Type B pancreatic cell (in vitro differentiated cells): ENCODE measurements at places on chromosomes 7 and 10. TPM values are rescaled to one million over a fixed set of nuclear protein-coding genes. Genes with fewer than 3 reads are reported as not detected.

DNA sequence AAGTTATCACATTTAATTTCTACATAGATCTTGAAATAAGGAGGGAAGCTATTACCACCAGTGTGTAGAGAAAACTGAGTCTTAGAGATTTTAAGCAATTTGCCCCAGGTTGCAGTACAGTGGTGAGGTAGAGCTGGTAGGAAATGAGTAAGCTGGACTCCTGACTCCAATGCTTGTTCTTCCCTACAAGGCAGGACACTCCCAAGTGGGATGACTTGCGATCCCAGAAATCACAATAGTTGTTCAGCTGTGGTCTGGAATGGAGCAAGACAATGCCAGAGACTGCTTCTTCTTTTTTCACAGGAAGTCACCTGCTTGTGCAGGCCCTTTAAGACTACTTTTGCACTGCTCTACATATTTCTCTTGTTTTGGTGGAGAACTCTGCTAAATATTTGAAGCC, 327.2 kb upstream of the BMPER start:
- H3K36me3 ChIP-seq: peaks cover 6% of the 10 kb centered on the region
- no peak overlapping the region for H3K27ac ChIP-seq
- H3K4me3 ChIP-seq: no peak overlapping the region
- no peaks in the 10 kb centered on the region for H3K27me3 ChIP-seq

- H3K27ac ChIP-seq: no peak overlapping the region
- H3K4me3 ChIP-seq: no peak overlapping the region
These were observed 13.2 kb downstream of the ATE1 start for GRCh38 chr10:121914661-121915060.

GRCh38 chr10:44843484-44843883, 67.7 kb upstream of the TMEM72 start:
- H3K27ac ChIP-seq: no peak overlapping the region

DNA sequence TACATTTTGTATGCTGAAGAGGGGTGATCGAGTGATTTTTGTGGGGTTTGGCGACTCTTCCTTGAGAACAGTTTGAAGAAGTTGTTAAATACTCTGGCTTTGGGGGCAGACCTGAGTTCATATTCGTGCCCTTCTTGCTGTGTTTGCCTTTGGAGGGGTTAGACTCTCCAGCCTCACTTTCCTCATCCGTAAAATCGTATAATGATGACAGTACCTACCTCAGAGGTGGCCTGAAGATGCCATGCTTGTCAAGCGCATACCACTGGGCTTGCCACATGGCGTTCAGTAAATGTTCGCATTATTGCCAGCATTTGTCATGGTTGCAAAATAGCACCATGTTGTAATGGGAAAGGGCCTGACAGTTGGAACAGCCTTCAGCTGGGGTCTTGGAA, 1.3 kb downstream of the STK17A start:
- no peaks in the 10 kb centered on the region for H3K36me3 ChIP-seq
- no peak for DNase-seq
- H3K4me1 ChIP-seq: peaks cover 11% of the 10 kb centered on the region
- peak overlapping the region; percentile 95 for H3K4me3 ChIP-seq
- peak overlapping the region; percentile 97 for H3K27ac ChIP-seq

DNA sequence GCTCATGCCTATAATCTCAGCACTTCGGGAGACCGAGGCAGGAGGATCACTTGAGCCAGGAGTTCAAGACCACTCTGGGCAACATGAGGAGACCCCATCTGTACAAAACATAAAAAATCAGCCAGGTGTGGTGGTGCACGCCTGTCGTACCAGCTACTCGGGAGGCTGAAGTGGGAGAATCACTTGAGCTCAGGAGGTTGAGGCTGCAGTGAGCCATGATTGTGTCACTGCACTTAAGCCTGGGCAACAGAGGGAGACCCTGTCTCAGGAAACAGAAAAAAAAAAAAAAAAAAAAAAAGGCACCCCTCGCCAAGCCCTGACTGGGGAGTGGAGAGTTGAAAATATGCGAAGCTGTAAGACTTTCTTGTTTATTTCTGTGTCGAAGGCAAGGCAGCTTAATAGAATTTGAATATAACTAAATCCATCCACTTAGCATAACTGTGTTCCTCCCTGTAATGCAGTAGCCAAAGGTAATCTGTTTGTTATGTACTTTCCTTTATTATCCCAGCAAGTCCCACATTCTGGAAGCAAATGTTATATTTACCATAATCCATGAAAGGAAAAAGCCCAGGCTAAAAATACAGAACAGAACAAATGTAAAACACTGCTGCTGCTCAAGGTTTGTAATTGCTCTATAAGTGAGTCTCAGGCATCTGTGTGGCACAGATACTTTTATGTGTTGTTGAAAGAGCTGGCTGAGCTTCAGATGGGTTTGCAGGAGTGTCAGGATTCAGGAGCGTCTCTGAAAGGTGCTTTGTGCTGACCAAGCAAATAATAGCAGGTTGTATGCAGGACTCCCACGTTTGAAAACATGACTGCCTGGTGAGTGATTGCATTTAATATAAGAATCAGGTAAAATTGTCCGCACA, 127.2 kb downstream of the CELF2 start:
- no peak for DNase-seq
- H3K27ac ChIP-seq: no peak overlapping the region
- H3K36me3 ChIP-seq: peaks cover 6% of the 10 kb centered on the region
- peaks cover 67% of the 10 kb centered on the region for H3K27me3 ChIP-seq

GRCh38 chr10:11468126-11468742, 143.2 kb downstream of the USP6NL start:
- no peak for DNase-seq
- peaks cover 3% of the 10 kb centered on the region for H3K4me1 ChIP-seq
- H3K27me3 ChIP-seq: no peaks in the 10 kb centered on the region

- DNase-seq: no peak
- H3K4me1 ChIP-seq: peaks cover 6% of the 10 kb centered on the region
- H3K27ac ChIP-seq: no peak overlapping the region
- no peaks in the 10 kb centered on the region for H3K27me3 ChIP-seq
- no peak overlapping the region for H3K4me3 ChIP-seq
These were observed 45.2 kb upstream of the SPOCK2 start for GRCh38 chr10:72133517-72133916.

DNA sequence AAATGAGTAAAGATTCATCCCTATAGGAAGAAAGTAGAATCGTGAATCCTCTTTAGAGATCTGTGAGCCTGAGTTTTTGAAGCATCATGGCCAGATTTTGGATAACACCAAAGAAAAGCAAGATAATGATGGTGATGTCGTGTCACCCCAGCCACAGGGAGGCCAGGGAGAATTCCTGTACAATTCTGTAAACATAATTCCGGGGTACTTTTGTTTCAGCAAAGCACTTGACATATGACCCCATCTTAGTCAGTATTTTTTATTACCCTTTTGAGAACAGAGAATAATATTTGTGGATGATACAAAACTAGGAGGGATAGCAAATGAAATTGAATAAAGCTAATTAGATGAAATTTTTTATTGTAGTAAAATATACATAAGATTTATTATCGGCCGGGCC, 33.8 kb downstream of the NACAD start:
- no peak for DNase-seq
- H3K27me3 ChIP-seq: no peaks in the 10 kb centered on the region
- peaks cover 18% of the 10 kb centered on the region for H3K36me3 ChIP-seq
- no peak overlapping the region for H3K27ac ChIP-seq
- H3K4me1 ChIP-seq: no peaks in the 10 kb centered on the region

GRCh38 chr7:3916146-3916545, 615.1 kb downstream of the SDK1 start:
- peaks cover 30% of the 10 kb centered on the region for H3K4me1 ChIP-seq
- no peaks in the 10 kb centered on the region for H3K36me3 ChIP-seq
- no peak overlapping the region for H3K27ac ChIP-seq
- DNase-seq: no peak
- no peaks in the 10 kb centered on the region for H3K27me3 ChIP-seq

- no peaks in the 10 kb centered on the region for H3K4me1 ChIP-seq
- no peak overlapping the region for H3K27ac ChIP-seq
- no peaks in the 10 kb centered on the region for H3K27me3 ChIP-seq
- no peak overlapping the region for H3K4me3 ChIP-seq
- DNase-seq: no peak
These were observed 321.3 kb downstream of the SEMA3D start for GRCh38 chr7:84865560-84865959.

Gene GNGT1
- total RNA-seq: 0.14 TPM in 1 of 2 replicates, not detected in the other

Gene STEAP2
- total RNA-seq: 1.7 and 3.3 TPM in 2 replicates

Gene MEIG1
- 2.8 TPM in 1 of 2 replicates, not detected in the other for total RNA-seq

Gene CFAP46
- total RNA-seq: 2.9 and 10.9 TPM in 2 replicates

Gene HILPDA
- total RNA-seq: 26.4 and 36.0 TPM in 2 replicates

Gene PODXL
- 25.5 and 44.1 TPM in 2 replicates for total RNA-seq

Gene LEP
- total RNA-seq: not detected in 2 replicates
